ENCODE measurements at places on chromosomes 3 and 15.

DNA sequence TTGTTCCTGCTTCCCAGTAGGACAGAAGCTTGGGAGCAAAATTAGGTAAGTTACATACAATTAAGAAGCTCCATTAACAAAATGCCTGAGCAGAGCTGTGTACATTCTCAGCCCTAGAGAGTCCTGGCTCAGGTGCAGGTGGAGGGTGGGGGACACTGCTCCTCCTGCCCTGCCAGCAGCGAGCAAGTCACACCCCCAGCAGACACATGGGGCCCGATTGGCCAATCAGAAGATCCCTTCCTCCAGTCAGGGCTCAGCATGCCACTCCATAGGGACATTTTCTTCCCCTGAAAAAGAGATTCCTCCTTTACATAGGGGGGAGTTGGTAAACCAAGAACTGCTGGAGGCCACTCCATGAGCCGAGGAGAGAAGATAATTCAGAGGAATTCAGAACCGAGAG lies 62.1 kb downstream of the PLXNA1 start:
- DNase-seq: peak; percentile 26

DNA sequence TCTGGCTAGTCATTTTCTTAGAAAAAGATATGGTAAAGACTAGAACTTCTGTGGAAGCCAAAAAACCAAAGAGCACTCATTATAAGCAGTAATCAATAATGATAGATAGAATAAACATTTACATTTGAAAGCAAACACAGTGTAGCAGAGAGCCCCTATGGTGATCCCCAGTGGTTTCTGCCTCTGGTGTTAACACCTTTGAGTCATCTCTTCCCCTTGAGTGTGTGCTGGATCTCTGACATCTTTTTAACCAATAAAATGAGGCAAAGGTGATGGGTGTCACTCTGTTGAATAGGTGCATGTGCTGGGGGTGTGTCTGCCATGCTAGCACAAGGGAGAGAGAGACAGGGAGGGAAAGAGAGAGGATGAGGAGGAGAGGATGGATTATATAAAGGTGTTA lies 121.6 kb downstream of the TFG start:
- DNase-seq: no peak

DNA sequence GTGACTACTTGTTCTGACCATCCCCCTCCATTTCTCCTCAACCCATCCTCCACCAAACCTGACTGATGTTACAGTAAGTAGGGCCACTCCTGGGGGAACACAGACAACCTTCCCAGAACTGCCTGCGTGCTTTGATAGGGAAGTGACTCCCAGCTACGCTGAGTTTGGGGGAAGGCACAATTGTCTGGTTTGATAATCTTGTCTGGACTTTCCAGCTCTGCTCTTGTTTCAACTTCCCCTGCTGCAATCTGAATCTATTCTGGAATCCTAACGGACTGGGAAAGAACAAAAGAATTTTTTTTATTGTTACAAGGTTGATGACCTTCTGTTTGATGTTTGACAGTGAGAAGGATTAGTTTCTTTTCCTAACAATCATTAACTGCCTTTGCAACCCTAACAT lies 895.6 kb downstream of the ROBO1 start:
- DNase-seq: no peak

DNA sequence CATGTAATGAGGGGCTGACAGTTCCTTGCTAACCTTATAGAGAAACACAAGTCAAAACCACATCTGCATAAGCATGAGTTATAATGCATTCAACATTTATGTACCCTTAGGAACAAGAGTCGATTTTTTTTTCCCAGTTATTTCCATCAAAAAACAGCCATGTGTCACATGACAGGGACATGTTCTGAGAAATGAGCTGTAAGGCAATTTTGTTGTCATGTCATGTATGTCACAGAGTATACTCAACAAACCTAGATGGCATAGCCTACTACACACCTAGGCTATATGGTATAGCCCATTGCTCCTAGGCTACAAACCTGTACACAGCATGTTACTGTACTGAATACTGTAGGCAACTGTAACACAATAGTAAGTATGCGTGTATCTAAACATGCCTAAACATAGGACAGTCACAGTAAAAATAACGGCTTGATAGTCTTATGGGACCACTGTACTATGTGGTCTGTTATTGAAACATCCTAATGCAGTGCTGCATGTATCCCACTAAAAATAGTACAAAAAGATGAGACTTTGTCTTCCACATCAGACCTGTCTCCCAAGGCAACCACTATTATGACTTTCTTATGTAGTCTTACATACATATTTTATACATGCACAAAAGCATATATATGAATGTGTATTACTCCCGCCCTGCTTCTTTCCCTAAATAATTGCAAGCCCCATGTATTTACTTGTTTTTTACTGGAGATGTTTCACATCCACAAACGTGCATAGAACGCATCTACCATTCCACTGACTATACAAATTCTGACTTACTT lies 34.9 kb downstream of the LINS1 start:
- no peak for DNase-seq

- no peak for DNase-seq
These were observed 775.4 kb downstream of the ROBO1 start for GRCh38 chr3:78992400-78992799.

DNA sequence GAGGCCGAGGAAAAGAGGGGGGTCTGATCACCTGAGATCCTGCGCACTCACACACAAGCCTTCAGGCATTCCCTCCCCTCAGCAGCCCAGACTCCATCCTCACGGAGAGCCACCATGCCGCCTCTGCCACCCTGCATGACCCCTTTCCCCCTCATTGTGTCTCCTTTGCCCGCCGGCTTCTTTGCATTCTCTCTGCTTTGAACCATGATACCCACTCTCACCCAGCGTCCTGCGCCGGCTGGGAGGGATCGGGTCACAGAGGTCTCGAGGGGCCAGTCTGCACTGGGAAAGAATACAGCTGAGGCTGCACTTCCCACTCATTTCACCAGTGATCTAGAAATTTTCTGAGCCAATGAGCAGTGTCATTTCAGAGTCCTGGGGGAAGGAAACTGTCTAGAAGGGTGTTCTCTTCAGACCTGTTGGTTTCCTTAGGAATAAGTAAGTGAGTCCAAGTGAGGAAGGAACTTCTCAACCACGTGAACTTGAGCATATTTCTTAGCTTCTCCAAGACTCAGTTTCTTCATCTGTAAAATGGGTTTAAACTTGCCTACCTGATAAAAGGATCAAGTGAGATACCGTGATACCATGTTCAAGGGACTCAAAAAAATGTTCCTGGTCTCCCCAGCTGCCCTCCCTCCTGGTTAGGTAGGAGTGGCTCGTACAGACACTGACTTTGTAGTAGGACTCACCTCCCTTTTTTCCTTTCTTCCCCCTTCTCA lies 96.7 kb downstream of the TOP2B start:
- DNase-seq: no peak

DNA sequence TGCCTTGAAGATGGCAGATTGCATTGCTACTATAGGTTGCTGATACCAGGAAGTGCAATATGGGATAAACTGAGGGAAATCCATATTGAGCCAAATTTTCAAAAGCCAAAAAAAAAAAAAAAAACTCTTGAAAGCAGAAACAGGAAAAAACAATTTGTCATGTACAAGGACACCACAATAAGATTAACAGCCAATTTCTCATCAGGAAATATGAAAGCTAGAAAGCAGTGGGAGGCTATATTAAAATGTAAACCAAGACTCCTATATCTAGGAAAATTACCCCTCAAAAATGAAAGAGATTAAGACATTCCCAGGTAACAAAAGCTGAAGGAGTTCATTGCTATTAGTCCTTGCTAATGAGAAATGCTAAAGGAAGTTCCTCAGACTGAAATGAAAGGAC lies 462.8 kb upstream of the DPH6 start:
- DNase-seq: no peak

GRCh38 chr3:194035406-194036138 lies 100.4 kb upstream of the HES1 start:
- DNase-seq: no peak

DNA sequence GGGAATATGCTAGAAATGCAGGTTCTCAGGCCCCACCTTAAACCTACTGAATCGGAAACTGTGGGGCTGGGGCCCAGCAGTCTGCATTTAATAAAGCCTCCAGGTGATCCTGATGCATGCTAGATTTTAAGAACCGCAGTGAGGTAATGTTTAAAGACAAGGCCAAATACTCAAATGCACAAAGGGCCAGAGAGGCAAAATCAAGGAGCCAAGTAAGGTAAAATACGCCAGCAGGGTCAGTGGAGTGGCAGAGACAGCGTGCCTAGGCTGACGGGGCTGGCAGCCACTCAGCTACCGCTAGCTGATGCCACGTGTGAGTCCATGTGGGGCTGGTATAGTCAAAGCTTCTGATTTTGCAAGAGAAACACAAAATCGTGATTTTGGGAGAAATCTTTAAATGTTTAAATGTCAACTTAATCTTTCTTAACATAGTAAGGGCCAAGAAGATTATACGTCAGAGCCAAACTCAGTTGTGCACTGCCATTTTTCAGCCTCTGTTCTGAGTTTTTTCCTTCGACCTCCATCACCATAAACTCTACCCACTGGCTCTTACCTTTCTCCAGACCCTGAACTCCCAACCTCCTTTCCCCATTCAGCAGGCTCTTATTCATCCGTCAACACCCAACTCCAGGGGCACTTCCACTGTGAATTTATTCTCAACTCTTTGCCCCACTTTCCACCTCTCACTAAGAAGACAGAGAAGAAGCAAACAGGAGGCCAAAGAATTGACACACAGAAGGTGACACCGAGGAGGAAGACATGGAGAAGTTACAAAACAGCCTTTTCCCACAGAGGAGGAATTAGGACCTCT lies 136.6 kb upstream of the RAD18 start:
- DNase-seq: no peak

DNA sequence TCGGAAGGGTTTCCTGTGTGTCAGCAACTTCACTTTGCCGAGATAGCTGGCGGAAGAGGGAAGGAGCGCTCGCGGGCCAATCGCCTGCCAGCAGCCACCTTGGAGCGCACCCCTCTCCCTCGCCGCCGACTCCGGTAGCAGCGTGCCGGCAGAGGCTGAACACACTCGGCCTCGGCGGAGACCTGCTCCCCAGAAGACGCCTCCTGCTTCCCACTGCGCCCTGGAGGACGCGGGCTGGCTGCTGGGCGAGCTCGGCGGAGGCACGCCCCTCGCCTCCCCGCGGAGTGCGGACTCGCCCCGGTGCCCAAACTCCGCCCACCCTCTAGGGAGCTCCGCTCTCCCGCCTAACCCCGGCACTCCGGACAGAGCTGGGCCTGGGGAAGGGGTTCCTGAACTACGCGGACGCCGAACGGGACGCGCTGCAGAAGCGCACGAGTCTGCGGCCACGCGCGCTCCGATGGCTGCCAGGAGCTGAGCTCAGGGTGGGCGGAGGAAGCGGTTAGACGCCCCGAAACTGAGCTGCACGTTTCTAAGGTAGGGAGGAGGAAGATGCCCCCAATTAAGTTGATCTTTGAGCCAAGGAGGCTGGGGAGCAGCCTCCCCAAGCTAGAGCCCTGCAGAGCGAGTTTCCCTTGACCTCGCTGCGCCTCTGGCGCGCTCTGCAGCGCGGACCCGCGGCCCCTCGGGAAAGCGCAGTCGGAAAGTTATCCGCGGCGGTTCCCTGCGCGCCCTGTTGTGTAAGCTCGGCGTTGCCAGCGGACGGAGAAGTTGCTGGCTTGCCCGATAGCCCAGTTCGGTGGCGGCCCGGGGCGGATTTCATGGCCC lies at the start of gene P2RY1:
Gene P2RY1 (plus strand): TSS at position 356 of the 825 bp plus-strand sequence. CDS start 652 bp downstream, outside the sequence.
- peak; percentile 83 for DNase-seq

GRCh38 chr3:71930056-71930991 lies 145.4 kb upstream of the PROK2 start:
- peak; percentile 26 for DNase-seq

DNA sequence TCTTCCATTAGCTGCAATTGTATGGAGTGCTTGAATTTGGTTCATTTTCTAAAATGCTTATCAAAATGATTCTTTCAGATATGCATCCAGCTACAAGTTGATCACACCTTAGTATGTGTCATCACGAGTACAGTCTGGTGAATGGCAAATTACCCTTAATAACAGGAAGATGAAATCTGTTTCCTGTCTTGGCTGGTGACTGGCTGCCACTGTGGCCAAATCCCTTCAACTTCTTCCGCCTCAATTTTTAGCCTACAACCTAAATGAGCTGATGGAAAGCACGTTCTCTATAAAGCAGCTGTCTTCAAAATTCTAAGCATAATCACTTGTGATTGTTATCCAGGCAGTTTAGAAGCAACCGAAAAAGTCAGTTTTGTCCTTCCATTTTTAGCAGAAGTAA lies 387.1 kb upstream of the NECTIN3 start:
- no peak for DNase-seq

DNA sequence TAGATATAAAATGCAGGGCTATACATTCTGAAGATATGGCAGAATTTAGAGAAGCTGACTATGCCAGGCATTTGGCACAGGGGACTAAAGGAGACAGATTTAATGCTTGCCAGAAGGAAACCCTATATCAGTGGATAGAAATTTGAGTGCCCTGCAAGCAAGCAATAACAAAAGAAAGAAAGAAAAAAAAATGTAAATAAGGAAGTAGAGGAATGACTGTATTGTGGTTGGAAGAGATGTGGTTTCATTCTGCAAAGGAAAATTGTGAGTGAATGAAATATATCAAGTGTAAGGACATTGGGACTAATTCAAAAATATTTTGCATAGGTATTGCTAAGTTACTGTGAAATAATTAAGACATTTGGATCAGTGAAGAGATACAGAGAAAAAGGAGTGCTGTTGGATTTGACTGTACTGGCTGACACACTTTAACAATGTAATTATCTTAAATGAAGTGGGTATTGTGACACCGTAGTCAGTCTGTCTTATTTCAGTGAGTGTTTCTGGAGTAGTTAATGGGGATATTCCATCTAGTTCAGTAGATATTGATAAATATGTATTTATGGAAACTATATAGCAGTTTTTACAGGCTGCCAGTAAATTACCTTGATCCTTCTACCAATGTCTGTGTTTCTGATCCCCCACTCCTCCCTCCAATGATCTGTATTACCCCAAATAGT lies 418.2 kb downstream of the CNTN4 start:
- DNase-seq: no peak

- no peak for DNase-seq
These were observed 41.1 kb downstream of the TTBK2 start for GRCh38 chr15:42879443-42879842.

GRCh38 chr3:82329300-82329699 lies 567.9 kb upstream of the GBE1 start:
- DNase-seq: no peak

GRCh38 chr15:60901647-60902046 lies 327.5 kb downstream of the RORA start:
- no peak for DNase-seq

DNA sequence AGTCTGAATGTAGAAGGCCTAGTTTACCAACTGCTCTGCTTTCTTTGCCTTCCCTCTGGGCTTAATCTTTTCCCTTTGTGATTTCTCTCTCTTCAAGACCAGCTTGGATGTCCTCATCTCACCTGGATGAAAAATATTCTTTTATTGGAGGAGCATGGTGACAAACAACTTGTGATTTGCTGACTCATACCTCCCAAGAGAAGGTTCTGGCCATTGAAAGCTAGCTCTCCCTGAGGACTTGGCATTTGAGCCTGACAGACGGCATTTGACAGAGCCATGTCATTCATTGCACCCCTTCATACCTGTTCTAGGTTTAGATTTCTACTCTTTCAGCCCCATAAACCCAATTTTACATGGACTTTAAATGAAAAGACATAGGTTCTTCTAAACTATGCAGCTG lies 33.3 kb downstream of the ATG7 start:
- DNase-seq: peak; percentile 15

- no peak for DNase-seq
These were observed 27.1 kb downstream of the LRIG1 start for GRCh38 chr3:66473692-66474091.
